ENCODE measurements at places on chromosomes 7 and 10.

- no peak for DNase-seq
These were observed 25.5 kb downstream of the KLHDC10 start for GRCh38 chr7:130095812-130096211.

- DNase-seq, result no peak
These were observed 623.6 kb downstream of the PTPRN2 start for GRCh38 chr7:157964016-157964415.

GRCh38 chr10:111211706-111212105, 134.9 kb downstream of the ADRA2A start:
- no peak for DNase-seq

GRCh38 chr10:54650547-54650946, 150.5 kb downstream of the PCDH15 start:
- DNase-seq, result no peak

- no peak for DNase-seq
These were observed at the start of gene PTN for GRCh38 chr7:137343281-137343841. Gene PTN, minus strand, starts transcription at chr7:137343733. Its CDS starts 88,760 bp downstream, at chr7:137254973.

GRCh38 chr10:58826694-58827093, 314.0 kb downstream of the BICC1 start:
- no peak for DNase-seq

DNA sequence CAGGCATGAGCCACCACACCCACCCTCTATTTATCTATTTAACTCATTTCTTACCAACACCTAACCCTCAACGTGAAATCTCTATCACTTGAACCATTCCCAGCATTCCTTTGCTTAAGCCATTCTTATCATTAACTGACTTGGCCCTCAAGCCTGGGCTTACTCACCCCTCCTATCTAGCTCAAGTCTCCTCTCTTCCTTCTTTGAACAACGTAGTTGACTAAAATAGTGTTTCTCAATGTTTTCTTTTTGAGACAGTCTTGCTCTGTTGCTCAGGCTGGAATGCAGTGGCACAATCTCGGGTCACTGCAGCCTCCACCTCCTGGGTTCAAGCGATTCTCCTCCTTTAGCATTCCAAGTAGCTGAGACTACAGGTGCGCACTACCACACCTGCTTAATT, 7.0 kb downstream of the ANXA7 start:
- no peak for DNase-seq

DNA sequence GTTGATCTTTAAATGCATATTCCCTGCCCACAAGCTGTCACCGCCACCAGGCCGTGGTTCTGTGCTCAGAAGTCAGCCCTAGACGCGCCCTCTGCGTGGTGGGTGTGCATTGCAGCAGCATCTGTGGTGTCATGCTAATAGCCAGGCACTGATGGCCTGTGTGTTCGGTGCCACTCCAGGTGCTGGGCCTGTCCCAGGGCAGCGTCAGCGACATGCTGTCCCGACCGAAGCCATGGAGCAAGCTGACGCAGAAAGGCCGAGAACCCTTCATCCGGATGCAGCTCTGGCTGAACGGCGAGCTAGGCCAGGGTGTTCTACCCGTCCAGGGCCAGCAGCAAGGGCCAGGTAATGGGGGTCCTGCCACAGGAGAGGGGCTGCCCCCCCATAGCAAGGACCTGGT, 82.5 kb upstream of the SH2B2 start:
- no peak for DNase-seq

- DNase-seq, result no peak
These were observed 24.8 kb upstream of the INPP5A start for GRCh38 chr10:132512693-132513345.

GRCh38 chr10:76763376-76763775, 874.2 kb downstream of the KCNMA1 start:
- no peak for DNase-seq

- DNase-seq, result no peak
These were observed 78.5 kb downstream of the TRIM24 start for GRCh38 chr7:138538518-138538917.

DNA sequence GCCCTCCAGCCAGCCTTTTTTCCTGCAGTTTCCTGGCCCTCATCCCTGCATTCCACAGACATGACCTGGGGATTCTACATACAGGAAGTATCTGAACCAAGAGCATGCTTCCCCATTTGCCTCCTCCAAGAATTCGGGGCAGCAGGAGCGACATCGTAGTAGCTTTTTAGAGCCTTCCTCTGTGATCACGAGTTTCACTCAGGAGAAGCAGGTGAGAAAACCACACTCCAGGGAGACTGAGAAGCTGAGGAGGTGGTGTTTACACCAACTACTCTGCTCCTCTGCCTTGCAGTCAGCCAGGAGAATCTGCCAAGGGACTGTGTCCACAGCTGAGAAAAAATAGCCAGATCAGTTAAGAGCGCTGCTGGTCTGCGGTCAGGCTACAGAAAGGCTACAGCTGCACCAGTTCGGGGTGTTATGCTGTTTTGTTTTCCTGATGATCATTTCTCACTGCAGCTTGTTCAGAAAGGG, 54.1 kb downstream of the HSPA12A start:
- no peak for DNase-seq

- no peak for DNase-seq
These were observed 92.4 kb upstream of the JCAD start for GRCh38 chr10:30151581-30152389.

GRCh38 chr7:121302214-121302745, 26.5 kb upstream of the WNT16 start:
- no peak for DNase-seq

GRCh38 chr7:138828302-138828701, 30.3 kb upstream of the ATP6V0A4 start:
- DNase-seq, result no peak

- no peak for DNase-seq
These were observed 84.2 kb downstream of the PAXIP1 start for GRCh38 chr7:154918741-154919140.

Measured in activated CD4-positive, alpha-beta T cell treated with anti-CD3 and anti-CD28 coated beads, Interleukin-2, amount 50 U/mL, for 24 hours (primary cell).